ENCODE measurements at places on chromosomes 11 and 22. TPM values are rescaled to one million over a fixed set of nuclear protein-coding genes. Genes with fewer than 3 reads are reported as not detected.

Gene C2CD3
- 13.6 TPM for total RNA-seq

Gene PHLDA2
- total RNA-seq: not detected

Gene USH1C
- not detected for total RNA-seq

Gene TTC38
- 18.3 TPM for total RNA-seq

Gene C11orf87
- total RNA-seq: 0.52 TPM

Gene CASP1
- total RNA-seq: 11.5 TPM

Gene A4GALT
- 18.3 TPM for total RNA-seq

Gene OR5B21
- total RNA-seq: not detected

Gene MB
- 84.5 TPM for total RNA-seq

Gene LARGE2
- not detected for total RNA-seq

Gene SMIM38
- under 0.01 TPM for total RNA-seq

Gene SMIM35
- not detected for total RNA-seq

Gene NPAS4
- total RNA-seq: under 0.01 TPM

Gene KCNC1
- total RNA-seq: under 0.01 TPM

Gene TIMP3
- 64.2 TPM for total RNA-seq

Gene C11orf42
- total RNA-seq: not detected

Gene SEPTIN5
- 28.7 TPM for total RNA-seq

Gene RAG2
- not detected for total RNA-seq

Gene TECTA
- total RNA-seq: 1.0 TPM

Gene LRRC10B
- total RNA-seq: not detected

Gene SYCE3
- total RNA-seq: not detected

Gene OR10A2
- total RNA-seq: not detected

Gene B4GALNT4
- total RNA-seq: 5.2 TPM

Gene SLC22A25
- not detected for total RNA-seq

Gene TRIM49
- not detected for total RNA-seq

Gene CCDC89
- total RNA-seq: 1.0 TPM

Gene MS4A3
- total RNA-seq: 6.8 TPM

Gene ACR
- total RNA-seq: 0.52 TPM

Gene CYP2D6
- not detected for total RNA-seq

Gene MS4A12
- not detected for total RNA-seq

Gene ZNF280B
- 1.6 TPM for total RNA-seq

Gene MAJIN
- not detected for total RNA-seq

Gene NTM
- total RNA-seq: 9.9 TPM

Gene CHID1
- total RNA-seq: 26.1 TPM

Gene PLEKHB1
- total RNA-seq: 1.0 TPM

Gene TPBGL
- total RNA-seq: not detected

Gene OR52H1
- 0.52 TPM for total RNA-seq

Gene FXYD6
- total RNA-seq: 23.5 TPM

Gene ARHGAP42
- 23.5 TPM for total RNA-seq

Gene BLID
- total RNA-seq: 0.52 TPM

Gene INS
- not detected for total RNA-seq

Gene SEPTIN3
- 0.52 TPM for total RNA-seq

Gene OR6A2
- under 0.01 TPM for total RNA-seq

Gene JOSD1
- total RNA-seq: 25.1 TPM

Gene TPH1
- under 0.01 TPM for total RNA-seq

Gene KCNJ11
- 28.2 TPM for total RNA-seq

Measured in skeletal muscle tissue (tissue), 5 donors.